ENCODE measurements at places on chromosomes 2 and 18. TPM values are rescaled to one million over a fixed set of nuclear protein-coding genes. Genes with fewer than 3 reads are reported as not detected.

EPB41L3 gene
- total RNA-seq = 0.14 TPM

PRKD3 gene
- 75.2 TPM for total RNA-seq

LTBP1 gene
- total RNA-seq = 265 TPM

ACADL gene
- total RNA-seq = under 0.01 TPM

TNFAIP6 gene
- 44.2 TPM for total RNA-seq

HOXD10 gene
- 0.66 TPM for total RNA-seq

EMILIN1 gene
- total RNA-seq = 203 TPM

All from placental pericyte (primary cell).